ENCODE measurements at places on chromosomes 1 and 21.

DNA sequence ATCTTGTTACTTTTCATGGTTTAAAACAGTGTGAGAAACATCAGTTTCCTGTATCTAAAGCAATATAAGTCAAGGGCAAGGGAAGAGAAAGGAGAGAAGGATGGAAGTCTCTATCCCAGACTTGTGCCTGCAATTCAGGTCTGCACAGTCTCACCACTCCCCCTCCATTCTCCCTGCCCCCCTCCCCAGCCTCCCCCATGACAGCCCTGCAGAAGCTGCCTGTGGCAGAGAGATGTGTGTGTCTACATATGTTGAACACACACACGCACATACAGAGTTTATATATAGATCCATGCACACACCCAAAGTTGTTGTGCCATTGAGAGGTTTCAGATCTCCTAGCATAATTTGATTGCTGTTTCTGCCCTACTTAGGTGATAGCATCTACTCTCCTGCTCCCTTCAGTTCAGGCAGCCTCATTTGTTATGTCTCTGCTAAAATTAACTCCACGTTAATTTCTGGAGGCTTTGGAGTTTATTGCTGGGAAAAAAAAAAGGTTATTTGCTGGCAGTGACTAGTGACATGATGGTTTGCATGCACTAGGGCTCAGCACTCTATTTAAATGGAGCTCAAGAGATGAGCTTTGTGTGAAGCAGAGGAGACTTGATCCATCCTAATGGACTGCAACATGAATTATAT, 124.9 kb upstream of the SMYD2 start:
- no peak for DNase-seq

DNA sequence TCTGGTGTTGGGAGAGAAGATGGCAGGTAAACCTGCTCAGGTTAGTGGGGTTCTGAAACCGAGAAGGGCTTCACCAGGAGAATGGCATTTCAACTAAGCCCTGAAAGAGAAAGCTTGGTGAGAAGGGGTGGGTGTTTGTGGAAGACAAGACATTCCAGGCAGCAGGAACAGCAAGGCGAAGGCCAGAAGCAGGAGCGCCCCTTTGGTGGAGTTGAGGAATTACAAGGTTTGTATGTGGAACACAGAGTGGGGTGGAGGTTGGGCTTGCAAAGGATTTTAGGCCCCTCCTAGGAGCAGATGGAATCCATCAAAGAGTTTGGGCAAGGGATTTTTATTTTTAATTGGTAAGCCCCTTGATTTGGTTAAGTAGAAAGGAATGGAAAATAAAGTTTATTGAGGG, 24.8 kb upstream of the ELOA start:
- DNase-seq, result no peak

GRCh38 chr1:235720544-235720943, 71.0 kb upstream of the GNG4 start:
- no peak for DNase-seq

- no peak for DNase-seq
Observed at GRCh38 chr1:192545896-192546521, 29.6 kb upstream of the RGS1 start.

DNA sequence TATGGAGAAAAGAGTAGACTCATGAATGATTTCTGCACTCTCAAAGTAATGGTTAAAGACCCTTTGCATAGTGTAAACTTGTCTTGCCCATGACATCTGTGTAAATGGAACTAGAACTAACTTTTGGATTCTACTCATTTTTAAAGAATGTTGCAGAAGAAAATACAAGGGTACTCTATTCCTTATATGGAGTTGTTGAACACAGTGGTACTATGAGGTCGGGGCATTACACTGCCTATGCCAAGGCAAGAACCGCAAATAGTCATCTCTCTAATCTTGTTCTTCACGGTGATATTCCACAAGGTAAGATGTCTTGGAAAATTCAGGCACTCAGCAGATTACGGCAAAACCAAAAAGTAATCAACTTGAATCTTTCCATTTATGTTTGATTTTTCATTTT, 19.8 kb downstream of the CCT8 start:
- no peak for DNase-seq

DNA sequence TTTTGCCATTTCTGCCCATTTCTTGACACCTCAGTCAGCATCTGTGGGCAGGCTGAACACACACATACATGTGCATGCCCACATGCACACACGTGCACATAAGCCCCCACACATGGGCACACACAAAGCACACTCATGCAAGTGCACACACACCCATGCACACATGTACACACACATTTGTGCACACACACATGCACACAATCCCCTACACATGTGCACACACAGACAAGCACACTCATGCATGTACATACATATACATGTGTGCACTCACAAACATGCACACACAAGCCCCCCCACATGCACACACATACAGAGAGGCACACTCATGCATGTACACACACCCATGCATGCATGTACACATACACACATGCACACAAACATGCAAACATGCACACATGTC, 83.5 kb upstream of the ACTRT2 start:
- no peak for DNase-seq

- DNase-seq, result no peak
Observed at GRCh38 chr1:216523043-216523442, 99.8 kb upstream of the USH2A start.
